A673 (cell line): ENCODE measurements at places on chromosomes 6 and 20.
A peak's percentile ranks its signal among the peaks of the same experiment; 100 is the strongest.

DNA sequence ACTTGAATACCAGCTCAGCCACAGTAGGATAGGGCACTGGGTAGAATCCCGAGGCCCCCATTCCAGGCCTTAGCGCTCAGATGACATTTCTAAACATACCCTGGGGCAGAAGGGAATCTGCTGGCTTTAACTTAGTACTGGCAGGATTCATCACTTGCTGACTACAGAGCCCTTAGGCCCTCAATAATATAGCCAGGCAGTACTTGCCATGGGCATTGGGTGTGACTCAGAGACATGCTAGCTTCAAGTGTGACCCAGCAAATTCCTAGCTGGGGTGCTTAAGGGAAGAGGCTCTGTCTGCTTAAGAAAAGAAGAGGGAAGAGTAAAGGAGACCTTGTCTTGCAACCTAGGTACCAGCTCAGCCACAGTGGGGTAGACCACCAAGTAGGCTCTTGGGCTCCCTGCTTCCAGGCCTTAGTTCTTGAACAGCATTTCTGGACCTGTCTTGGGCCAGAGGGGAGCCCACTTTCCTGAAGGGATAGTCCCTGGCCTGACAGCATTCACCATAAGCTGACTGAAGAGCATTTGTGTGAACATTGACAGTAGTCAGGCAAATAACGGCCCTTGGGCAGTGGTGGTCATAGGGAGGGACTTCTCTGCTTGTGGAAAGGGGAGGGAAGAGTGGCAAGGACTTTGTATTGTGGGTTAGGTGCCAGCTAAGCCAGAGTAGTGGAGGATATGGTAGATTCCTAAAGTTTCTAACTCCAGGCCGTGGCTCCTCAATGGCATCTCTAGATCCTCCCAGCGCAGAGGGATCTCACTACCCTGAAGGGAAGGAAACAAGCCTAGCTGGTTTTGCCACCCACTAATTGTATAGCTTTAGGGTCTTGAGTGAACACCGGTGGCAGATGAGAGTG is 48.5 kb upstream of the HACE1 start:
- DNase-seq: no peak

DNA sequence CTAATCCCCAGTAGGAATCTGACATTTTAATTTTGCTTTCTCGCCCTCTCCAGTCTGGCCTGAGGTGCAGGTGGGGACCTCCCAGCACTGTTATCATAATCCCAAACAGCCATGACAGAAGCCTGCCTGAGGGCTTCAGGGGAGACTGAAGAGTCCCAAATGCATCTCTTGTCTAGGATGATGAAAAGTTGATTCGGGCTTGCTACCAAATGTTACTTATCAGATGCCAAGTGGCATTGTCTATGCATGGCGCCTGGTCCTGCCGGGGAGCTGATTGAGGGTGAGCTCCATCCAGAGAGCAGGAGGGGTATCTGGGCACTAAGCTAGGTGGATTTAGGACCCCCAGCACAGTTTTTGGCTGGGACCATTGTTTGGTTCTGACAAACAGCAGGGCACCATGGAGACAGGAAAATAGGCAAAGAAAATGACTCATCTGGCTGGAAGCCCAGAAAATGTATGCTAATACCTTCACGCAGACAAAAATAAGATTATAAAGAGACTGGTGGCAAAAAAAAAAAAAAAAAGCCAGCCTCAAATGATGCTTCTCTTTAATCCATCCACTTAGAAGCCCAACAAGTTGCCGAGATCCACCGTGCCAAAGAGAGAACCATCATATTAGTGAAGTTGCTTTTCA is 513.7 kb upstream of the SULF2 start:
- peak; percentile 97 for DNase-seq

- DNase-seq: no peak
Observed at GRCh38 chr6:144728804-144729203, 443.7 kb downstream of the UTRN start.

- no peak for DNase-seq
Observed at GRCh38 chr6:126643352-126643751, 303.4 kb downstream of the CENPW start.

DNA sequence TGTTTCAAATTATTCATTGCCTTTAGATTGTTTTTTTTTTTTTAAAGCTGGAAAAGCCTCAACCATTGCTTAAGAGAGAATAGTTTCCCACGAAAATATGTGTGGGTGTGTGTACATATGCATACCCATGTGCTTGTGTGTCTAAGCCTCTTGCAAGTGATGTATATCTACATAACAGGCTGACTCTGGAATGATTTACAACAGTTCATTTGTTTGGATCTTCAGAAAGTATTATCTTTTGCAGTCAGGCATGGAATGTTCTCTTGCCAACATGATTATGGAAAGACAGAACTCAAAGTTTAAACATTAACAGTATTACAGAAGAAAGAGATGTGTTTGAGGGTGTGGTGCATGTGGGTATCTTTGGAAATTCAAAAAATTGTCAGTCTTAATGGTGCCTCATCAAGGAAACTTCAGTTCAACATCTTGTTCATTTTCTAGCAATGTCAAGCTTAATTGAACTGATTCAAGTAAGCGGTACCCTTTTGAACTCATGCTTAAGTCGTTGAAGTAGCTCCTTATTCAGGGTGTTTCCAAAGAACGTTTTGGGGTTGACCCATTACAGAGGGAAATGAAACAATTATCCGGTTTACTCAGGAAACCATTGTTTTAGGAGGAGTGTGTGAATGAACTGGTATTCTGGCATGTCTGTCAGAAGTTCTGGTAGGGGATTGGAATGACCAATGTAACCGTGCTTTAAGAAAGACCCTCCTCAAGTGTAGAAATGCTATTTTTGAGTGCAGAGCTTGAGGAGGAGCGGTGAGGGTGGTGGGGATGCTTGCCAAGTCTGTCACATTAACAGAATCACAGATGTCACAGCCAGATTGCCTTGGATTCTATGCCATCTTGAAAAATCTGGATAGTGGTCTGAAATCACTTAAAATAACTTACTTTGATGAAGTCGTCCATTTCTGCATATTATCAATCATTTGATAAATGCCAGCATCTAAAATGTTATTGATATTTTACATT is 60.3 kb downstream of the ADGRG6 start:
- no peak for DNase-seq
